H54 (cell line): ENCODE measurements at places on chromosomes 12 and 14.
A peak's percentile ranks its signal among the peaks of the same experiment; 100 is the strongest.

DNA sequence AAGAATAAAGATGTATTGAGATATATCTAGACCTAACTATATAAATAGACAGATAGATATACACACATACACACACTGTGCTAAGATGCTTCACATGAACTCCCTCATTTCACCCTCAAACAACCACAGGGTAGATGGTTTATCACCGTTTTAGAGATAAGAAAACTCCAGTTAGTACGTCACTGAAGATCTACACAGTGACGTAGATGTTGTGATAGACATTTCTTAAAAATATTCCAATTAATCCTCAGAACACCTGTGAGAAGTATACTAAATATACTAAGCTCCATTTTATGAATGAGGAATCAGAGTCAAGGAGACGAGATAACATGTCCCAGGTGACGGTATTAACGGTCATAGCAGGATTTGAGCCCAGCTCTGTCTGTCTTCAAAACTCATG, 31.5 kb downstream of the CCDC60 start:
- no peak for DNase-seq

DNA sequence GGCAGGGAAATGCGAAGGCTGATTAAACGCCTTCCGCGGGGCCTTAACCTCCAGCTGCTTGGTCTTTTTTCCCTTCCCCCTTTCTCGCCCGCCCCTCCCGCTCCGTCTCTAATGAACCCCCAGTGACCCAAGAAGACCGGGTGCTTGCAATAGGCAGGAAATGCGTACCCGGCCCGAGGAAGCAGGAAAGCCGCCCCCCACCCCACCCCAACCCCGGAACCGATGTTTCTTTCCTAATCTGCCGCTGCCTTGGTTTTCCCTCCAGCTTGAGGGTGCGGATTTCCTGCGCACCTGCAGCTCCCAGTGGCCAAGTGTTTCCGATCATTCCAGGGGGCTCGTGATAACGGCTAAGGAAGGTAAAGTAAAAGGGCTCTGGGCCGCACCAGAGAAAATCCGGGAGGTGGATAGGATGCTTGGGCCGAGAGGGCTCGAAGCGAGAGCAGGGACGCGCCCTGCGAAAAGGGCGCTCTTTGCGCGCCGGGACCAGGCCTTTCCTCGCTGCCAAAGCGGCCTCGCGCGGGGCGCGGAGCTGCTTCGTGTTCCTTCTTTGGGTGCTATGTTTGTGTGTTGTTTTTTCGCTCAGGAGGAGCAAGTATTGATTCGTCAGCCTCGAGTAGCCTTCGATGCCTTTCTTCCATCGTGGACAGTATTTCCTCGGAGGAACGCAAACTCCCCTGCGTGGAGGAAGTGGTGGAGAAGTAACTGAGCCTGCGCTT, 983 bp downstream of the MYF6 start:
- no peak for DNase-seq

GRCh38 chr14:46653031-46653755, 1.6 kb upstream of the RPL10L start:
- no peak for DNase-seq

DNA sequence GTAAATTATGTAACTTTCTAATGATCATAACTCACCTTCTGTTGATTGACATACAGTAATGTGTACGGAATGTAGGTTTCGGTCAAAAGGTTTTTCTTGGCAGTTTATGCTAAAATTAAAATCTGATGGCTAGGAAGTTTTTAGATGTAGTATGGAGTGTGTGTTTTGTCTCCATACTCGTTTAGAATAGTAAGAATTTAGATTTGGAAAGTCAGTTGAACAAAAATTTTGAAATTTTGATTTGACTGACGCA, 859 bp downstream of the PALS1 start:
- DNase-seq: no peak

DNA sequence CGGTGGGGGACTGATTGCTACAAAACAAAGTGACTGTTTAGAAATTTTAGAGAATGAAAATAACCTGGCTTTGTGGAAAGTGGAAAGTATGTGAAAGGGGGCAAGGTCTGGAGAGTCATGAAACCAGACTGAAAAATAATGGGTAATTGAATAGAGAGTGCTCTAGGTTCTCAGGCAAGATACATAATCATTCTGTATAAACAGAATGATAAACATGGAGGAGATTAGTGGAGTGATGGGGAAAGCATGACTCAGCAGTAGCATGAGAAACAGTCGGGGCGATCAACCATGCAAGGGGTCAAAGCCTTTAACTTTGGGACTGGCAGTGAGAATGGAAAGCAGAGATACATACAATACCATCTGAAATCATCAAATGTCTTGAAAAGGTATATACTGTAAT, 332.5 kb downstream of the CCER1 start:
- DNase-seq: no peak

GRCh38 chr14:33369972-33370371, 431.3 kb downstream of the NPAS3 start:
- no peak for DNase-seq

GRCh38 chr14:21735639-21736307, 62.2 kb upstream of the OR4E1 start:
- DNase-seq: no peak

DNA sequence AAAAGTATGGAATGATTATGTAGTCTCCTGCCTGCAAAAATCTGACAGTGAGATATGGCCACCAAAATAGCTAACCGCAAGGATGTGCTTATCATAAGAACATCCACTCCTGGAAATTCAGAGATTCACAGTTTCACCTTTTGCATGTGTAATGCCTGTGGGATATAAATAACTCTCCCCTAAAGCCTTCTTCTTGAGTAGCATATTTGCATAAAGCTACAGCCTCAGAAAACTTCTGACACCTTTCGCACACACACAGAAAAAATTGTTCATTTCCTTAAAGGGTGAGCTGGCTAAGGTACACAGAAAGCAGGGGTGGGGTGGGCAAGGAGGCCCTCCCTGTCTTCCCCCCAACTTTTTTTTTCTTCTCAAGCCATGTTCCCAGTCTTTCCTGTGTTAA, 3.1 kb upstream of the IGF1 start:
- DNase-seq: no peak

DNA sequence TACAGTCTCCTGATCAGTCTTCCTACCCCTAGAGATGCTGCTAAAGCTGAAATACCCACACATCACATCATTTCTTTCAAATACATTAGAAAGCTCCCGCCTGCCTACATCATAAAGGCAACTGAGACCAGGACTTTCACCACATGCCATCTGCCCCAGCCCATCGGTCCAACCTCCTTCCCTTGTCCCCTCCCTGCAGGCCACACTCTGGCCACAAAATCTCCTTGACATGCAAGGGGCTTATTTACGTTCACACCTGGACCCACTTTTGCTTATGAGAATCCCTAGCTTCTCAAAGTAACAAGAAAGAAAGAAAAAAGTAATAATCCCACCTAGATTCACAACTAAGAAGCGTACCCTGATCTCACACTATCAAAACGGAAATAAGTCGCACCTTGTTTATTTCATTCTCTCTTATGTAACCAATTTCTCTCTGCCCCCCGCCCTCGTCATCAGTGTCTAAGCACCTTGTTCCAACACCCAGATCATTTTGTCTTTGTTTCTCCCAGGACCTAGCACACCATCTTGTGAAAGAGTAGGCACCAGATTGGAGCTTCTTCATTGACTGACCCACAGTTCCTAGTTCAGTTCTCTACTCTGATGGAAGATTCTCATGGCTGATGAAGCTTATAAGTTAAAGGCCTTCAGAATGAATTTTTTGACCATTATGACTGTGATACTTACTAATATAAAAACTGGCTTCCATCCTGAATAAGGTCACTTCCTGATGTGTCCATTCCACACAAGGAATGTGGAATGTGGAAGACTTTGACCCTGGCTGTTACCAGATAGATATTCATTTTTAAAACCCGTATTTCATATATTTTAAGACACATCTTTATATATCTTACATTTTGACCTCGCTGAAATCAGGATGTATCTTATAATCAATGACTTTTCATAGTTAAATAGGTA, 7.7 kb downstream of the WSB2 start:
- DNase-seq: no peak

- DNase-seq: no peak
Measured at GRCh38 chr12:4725057-4725456, 4.9 kb downstream of the GALNT8 start.

GRCh38 chr14:34179727-34180126, 228.9 kb upstream of the EGLN3 start:
- no peak for DNase-seq

- no peak for DNase-seq
Measured at GRCh38 chr14:90905531-90905930, 89.3 kb upstream of the TTC7B start.

GRCh38 chr14:97931273-97931672, 1134.1 kb downstream of the VRK1 start:
- no peak for DNase-seq

DNA sequence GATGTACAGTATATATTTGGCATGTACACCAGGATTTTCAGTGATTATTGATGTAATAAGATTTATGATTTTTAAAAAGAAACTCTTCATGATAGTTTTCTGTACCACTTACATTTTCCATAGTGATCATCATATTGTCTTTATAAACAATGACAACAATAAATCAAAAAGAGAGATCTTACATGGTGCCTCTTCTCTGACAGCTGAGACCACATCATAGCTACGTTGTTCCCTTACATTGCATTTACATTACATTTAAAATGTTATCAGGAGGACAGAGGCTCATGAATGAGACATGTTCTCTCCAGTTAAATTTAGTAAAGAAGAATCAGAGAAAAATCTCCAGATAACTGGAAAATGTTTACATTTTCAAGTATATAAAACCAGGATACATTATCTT, 112.4 kb downstream of the PRKCH start:
- DNase-seq: no peak

DNA sequence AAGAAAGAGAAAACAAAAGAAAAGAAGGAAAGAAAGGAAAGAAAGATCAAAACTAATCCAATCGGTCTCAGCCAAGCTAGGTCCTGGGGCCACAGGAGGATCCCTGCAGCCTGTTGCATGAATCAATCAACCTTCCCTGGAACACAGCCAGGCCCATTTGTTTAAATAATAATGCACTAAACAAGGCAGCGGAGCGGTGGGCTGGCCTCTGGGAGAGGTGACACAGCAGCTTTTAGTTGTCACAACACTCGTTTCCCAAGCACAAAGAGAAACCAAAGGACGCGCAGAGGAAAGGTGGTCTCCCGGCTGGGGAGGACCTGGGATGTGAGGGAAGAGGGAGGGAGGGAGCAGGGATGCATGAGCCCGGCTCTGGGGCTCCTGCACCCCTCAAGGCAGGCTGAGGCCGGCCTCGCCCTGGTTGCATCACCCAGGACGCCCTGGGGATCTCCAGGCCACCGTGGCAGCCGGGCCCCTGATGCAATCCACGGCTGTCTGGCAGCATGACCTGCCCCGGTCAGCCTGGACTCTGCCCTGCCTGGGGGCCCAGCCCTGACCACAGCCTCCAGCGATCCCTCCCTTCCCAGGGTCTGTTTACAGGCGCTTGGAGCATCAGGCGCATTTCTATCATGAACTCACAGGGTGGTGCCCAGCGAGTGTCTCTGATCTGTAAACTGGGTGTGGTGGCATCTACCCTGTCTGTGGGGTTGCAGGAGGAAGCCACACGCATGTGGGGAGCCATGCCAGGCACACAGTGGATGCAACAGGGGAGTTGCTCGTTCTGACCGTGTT, 32.5 kb downstream of the MMP17 start:
- peak; percentile 93 for DNase-seq
